ENCODE measurements at places on chromosomes 2 and 18.

DNA sequence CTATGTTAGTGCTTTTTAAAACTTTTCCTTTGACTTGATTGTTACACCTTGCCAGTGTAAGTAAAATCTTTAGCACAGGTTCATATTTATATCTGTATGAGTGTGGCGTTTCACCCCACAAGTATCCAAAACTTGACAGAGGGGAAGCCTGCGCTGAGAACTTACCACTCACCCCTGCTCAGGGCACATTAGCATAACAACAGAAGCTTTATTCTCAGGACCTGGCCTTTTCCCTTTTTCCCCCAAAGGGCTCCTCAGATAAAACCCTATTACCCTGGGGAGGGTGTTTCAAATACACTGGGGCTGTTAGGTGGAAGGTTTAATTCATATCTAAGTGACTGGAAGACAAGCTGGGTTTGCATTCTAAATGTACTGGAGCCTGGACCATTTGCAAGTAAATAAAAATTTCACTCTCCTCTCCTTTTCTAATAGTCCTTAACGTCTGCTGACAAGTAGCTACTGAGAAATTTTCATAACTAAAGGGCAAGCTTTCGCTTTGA is 276.6 kb downstream of the RNF152 start:
- no peak for DNase-seq

- DNase-seq = no peak
Observed at GRCh38 chr2:227324642-227324994, 433 bp upstream of the MFF start.

GRCh38 chr2:677959-678550 is 849 bp upstream of the TMEM18 start:
- DNase-seq = no peak

- DNase-seq = no peak
Observed at GRCh38 chr2:231708773-231709635, 679 bp downstream of the PTMA start.

- DNase-seq = no peak
Observed at GRCh38 chr2:24354957-24355356, 5.4 kb downstream of the ITSN2 start.

DNA sequence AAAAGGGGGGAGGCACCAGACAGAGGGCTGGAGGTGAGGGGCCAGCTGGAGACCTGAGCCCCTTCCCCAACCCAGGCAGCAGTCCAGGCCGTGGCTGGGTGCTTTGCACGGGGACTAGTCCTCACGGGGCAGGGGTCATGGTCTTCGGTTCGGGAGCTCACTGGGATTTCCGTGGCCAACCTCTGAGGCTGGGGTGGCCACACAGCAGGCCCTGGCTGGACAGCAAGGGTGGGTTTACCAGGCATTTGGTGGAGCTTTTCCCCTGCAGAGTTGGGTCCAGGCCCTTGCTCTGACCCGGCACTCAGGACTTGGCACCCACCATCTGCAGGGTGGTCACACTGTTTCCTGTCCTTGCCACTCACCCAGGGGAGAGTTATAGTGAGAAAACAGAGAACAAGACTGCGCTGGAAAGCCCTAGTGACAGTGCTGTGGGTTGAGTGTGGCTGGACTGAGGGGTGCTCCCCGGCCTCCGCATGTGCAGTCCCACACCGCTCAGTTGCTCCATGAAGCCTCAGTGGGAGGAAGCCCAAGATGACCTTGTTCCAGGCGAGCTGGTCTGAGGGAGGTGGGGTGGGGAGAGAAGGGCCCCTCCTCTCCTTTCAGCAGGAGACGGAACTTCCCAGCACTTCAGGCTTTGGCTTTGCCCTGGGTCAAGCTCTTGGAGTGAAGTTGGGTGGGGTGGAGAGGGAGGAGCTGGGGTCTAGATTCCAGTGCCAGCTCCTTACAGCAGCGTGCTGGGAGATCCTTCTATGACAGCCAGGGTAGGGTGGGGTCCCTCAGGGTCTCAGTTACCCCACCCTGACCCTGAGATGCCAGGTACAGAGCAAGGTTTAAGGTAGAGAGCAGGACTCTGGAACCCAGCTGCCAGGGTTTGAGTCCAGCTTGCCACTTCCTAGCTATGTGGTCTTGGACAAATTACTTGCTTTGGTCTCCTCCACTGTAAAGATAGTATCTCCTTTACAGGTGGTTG is 219.8 kb downstream of the DYSF start:
- DNase-seq = no peak

All from GM12864 (cell line).